ENCODE measurements at places on chromosomes 1 and 21.

DNA sequence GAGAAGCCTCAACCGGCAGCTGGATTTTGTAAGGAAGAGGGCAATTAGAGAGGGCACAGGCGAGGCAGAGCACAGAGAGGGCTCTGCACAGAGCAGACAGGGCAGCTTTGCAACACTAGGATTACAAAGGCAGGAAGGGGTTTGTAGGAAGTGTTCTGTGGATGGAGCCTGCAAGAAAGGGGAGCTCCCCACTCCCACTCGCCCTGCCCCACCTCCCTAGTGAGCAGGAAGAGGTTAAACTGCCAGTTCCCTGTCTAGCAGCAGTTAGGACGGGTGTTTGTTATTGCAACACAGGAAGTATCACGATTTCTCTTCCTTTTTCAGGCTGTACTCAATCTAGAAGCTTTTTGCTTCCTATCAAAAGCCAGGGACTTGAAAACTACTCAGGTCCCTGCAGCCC is 63.3 kb upstream of the LRRC8D start:
- DNase-seq = no peak

DNA sequence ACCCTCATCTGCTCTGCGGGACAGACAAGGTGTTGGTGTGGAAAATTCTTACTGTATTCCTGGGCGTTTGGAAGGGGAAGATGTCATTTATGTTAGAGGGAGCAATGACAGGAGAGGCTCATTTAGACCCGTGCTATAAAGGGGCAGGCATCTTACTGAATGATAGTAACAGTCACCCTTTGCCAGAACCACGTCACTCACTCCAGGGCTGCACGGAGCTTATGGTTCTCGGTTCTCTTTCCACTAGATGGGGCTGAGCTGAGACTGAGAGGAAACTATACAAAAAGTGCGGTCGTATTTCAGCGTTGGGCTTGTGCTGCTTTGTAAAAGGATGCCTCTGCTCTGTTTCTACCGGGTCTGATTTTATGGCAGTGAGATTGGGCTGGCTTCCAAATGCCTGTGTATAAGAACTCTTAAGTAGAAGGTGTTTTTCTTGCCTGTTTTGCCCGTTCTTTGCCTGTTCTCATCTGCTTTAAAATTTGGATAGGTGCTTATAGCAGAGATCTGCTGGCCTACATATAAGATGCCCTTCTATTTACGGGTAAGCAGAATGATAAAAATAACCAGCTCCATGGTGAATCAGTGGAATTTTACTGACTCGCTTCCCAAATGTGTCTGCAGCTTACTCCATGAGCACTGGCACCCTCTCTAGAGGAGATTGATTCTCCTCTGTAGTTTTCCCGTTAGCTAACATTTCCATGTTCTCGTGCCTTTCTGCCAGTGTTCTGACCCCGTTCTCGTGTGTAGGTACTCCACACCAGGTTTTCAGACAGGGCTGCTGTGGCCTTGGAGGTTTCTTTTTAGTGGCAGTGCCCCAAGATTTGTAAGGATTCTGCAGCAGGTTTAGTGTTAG is 55.9 kb downstream of the MRPS6 start:
- peak; percentile 7 for DNase-seq

GRCh38 chr1:174219606-174220370 is 60.5 kb downstream of the RABGAP1L start:
- no peak for DNase-seq

GRCh38 chr21:23488245-23488644 is 2119.0 kb downstream of the MRPL39 start:
- no peak for DNase-seq

DNA sequence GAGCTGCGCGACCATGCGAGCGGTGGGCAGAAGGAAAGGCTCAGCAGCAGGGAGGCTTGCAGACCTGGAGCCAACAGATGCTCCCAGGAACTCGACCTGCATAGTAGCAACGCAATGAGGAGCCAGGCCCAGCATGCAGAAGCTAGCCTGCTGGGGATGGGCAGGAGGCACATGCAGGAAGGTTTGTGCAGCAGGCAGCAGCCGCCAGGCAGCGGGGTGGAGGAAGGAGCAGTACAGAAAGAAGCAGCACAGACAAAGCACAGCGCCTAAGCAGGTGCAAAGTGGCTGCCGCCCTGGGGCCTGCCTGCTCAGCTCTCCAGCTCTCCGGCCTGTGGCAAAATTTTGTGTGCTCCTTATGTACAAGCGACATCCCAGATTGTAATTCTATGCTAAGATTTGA is 213.5 kb upstream of the MAP1LC3C start:
- no peak for DNase-seq

DNA sequence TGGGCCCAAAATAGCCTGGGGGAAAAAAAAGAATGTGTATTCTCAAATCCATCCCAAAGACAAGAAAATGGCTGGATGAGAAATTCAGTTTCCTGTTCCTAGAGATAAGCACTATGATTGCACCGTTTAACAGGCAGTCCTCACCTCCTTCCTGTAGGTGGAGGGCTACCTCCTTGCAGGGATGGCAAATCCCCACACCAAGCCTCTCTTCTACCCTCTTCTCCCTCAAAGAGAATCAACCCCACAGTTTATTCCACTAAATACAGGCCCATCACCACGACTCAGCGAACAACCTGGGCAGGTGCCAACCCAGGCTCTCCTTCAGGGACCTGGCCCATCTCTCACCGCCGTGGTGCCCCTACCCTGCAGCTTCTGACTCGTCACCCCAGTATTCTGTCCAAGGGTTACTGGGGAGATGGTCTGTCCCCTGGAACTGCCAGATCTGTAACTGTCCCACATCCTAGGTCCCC is 3.4 kb upstream of the CHD5 start:
- no peak for DNase-seq

DNA sequence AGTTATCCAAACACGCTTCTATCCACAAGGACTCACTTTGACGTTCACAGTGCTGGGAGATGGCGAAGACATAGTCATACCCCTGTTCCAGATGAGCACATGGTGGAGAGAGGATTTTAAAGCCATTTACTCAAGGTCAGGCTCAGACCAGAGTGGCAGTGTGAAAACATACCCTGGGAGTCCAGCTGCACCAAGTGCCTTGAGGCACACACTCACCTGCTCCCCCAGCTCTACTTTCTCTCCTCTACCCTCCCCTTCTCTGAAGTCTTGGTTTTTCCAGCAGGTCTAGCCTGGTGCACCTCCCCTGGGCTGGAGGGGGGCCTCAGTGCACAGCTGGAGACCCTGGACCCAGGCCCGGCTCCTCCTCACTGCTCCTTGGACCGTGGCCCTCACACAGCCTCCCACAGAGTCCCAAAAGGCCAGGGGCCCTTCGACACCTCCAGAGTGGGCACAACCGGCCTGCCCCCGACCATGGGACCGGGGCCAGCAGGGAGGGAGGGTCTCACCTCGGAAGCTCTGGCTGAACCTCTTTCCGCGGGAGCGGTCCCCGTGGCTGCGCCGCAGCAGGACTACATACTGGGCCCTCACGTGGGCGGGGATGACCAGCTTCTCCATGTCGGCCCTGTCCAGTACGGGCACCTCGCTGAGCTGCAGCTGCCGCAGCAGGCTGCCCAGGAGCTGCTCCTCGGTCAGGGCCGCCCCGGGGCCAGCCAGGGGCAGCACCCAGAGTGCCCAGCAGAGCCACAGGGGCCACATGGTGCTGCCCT is 452 bp downstream of the LEFTY2 start:
- no peak for DNase-seq

GRCh38 chr1:97743129-97743528 is 177.7 kb downstream of the DPYD start:
- DNase-seq = no peak
